ENCODE measurements at places on chromosomes 5 and 9.
A peak's percentile ranks its signal among the peaks of the same experiment; 100 is the strongest.

DNA sequence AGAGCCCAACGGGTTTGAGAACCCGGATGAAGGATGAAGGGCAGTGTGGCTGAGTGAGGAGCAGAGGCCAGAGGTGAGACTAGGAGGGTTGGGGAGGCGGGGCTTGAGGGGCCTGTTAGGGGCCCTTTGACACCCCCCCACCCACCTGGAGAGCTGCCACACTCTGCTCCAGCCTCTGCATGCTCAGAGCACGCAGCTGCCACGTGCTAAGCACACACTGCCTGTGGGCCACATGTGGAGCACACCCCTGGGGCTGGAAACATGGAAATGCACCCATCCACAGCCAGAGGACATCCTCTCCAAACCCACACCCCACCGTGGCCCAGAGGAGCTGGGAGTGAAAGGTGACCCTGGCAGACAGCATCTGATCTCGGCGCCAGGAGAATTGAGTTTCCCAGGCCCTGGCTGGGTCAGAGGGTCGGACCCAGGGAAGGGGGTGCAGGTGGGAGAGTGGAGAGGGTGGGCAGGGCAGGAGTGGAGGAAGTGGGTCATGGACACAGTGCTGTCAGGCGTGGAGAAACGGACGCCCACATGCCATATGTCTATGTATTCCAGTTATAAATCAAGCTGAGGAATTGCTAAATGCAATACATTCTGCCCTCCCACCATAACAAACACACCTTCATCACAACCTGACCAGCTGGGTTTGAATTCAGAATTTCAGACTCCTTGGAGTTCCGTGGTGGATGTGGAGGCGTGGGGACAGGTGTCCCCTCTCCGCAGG lies 5.9 kb downstream of the DNM1 start:
- no peak for DNase-seq

GRCh38 chr9:135079018-135079417 lies 8.4 kb upstream of the OLFM1 start:
- no peak for DNase-seq

GRCh38 chr5:2695200-2695891 lies 56.1 kb downstream of the IRX2 start:
- DNase-seq = peak; percentile 27

- DNase-seq = peak; percentile 83
Observed at GRCh38 chr9:115640887-115641286, 512.7 kb upstream of the PAPPA start.

GRCh38 chr9:130536701-130537107 lies 42.7 kb upstream of the FUBP3 start:
- DNase-seq = no peak

DNA sequence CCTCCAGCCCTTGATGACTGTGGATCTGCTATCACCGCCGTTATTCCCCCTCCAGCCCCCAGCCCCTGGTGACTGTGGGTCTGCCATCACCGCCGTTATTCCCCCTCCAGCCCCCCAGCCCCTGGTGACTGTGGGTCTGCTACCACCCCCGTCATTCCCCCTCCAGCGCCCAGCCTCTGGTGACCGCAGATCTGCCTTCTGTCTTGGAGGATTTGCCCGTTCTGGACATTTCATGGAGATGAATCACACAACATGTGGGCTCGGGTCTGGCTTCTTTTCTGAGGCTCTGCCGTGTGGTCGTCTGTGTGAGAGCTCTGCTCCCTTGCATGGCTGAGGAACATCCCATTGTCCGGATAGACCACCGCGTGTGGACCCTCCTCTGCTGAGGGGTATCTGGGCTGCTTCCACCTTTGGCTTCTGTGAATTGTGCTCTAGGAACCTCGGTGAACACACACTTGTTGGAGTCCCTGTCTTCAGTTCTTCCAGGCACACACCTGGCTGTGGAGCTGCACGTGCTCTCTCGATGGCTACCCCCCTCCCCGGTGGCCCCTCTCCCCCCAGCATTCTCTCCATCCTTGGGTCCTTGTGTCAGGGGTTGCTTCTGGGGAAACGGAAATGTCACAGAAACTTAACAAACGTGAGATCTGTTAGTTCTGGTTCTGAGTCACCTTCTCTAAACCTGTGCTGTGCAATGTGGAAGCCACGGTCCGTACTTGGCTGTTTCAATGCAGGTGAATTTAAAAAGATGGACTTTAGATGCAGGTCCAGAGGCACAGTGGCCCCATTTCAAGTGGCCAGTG lies 105.3 kb upstream of the COL5A1 start:
- peak; percentile 88 for DNase-seq

- no peak for DNase-seq
Observed at GRCh38 chr9:134611046-134611445, 30.6 kb upstream of the COL5A1 start.

DNA sequence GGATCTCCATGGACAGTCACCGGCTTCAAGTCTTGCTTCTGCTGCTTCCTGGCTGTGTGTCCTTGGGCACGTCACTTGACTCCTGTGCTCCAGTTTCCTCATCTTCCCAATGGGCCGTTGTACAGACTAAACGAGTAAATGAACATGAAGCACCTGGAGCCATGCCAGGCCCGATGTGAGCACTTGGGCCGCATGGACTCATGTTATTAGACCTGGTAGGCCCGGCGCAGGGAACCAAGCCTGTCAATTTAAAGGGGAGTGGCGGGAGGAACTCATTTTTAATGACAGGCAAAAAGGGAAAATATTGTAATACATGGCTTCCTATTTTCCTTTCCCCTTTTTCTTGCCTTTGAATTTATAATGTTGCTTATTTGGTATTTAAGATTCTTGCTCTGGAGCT lies 47.5 kb downstream of the TENT4A start:
- no peak for DNase-seq

GRCh38 chr5:58462154-58462553 lies 2.3 kb upstream of the PLK2 start:
- no peak for DNase-seq

DNA sequence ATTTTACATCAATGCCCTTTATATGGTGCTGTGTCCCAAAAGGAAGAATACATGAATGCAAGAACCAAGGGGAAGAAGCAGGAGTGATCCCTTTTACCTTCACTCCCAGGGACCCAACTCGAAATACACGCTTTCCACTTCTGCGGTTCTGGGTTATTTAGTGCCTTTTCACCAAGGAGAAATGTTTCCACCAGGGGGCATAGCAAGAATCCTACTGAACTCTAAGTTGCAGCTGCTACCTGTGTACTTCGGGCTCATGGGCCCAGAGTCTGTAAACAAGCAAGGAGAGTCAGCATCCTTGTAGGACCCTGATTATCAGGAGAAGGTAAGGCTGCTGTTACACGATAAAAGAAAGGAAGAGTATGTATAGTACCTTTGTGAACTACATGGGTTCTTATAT lies 45.7 kb downstream of the DPYSL3 start:
- peak; percentile 54 for DNase-seq

DNA sequence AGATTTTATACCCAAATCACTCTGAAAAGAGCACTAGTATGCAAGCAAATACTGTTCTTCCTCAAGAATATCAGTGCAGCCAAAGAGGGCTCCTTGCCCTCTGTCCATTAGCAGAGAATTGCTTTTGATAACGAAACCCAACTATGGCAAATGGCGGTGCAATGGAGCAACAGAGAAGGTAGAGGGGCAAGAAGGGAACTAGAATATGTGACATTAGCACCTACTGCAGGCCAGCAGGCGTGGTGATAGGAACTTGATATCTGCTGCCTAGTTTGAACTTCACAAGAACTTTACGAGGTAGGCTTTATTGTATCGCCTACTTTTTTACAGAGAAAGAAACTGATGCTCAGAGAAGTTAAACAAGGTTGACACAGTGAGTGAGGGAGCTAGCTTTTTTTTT lies 66.1 kb downstream of the APBA1 start:
- DNase-seq = no peak

DNA sequence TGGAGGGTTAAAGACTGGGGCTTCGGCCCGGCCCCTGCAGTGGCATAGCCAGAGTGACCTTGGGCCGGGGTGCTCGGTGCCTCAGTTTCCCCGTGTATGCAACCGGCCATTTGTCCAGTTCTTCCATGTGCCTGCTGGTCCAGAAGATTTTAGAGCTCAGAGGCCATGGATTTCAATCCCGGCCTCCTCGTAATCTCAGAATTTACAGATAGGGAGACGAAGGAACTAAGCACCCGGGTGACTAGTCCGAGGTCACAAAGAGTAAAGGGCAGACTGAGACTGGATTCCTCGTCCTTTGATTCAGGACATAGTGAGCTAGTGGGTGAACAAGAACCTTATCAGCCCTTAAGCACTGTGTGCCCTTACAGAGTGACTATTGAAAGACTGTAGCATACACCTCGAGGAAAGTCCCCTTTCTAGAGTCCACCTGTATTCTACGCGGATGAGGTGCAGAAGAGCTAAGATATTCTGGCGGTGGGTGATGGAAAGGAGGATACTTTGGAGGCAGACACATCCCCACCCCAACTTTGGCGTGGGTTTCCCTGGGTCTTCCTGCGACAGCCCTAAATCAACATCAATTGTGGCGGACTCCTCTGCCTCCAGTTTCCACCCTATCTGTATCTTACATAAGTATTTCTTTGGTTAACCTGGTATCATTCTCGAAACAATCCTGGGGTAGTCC lies 597 bp downstream of the SLC31A1 start:
- DNase-seq = no peak

GRCh38 chr5:143119291-143119769 lies 284.2 kb downstream of the NR3C1 start:
- peak; percentile 19 for DNase-seq

GRCh38 chr5:166906991-166907713 lies 1384.3 kb upstream of the WWC1 start:
- peak; percentile 3 for DNase-seq

- no peak for DNase-seq
Observed at GRCh38 chr9:38027714-38028113, 41.3 kb downstream of the SHB start.

DNA sequence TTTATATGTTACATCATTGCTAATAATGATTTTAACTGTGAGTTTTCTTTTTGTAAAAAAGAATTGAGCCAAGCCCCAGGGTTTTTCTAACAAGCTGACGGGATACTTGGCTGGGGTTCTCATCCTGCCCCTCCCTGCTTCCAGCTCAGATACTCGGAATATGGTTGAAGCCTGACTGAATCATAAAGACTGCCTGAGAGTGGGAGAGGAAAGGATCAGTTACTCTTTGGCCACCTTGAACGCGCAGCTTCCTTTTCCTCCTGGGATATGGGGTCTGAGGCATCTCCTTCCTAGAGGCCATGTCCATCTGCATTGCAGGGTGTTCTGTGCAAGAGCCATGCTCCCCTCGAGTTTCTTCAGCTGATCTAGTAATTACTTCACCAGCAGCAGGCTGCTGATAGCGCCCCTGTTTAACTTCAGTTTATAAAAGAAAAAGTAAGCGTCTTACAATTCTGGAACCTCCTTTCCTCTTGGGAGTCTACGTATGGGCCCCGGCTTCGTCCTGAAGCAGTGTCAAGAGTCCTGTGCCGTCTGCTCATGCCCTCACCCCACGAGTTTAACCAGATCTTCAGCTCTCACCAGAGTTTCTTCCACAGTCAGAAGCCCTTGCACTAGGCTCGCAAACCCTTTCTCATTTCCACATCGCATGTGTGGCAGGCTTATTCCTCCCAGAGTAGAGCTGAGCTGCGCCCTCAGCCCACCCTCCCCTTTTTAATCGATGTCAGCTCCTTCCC lies 130.0 kb downstream of the MVB12B start:
- DNase-seq = peak; percentile 71

GRCh38 chr5:107604146-107604910 lies 66.4 kb downstream of the EFNA5 start:
- no peak for DNase-seq

- no peak for DNase-seq
Observed at GRCh38 chr5:17239953-17240352, 22.5 kb downstream of the BASP1 start.

- DNase-seq = no peak
Observed at GRCh38 chr9:133485531-133486260, 6.8 kb upstream of the SLC2A6 start.

GRCh38 chr5:78785454-78785853 lies 136.9 kb upstream of the LHFPL2 start:
- no peak for DNase-seq

DNA sequence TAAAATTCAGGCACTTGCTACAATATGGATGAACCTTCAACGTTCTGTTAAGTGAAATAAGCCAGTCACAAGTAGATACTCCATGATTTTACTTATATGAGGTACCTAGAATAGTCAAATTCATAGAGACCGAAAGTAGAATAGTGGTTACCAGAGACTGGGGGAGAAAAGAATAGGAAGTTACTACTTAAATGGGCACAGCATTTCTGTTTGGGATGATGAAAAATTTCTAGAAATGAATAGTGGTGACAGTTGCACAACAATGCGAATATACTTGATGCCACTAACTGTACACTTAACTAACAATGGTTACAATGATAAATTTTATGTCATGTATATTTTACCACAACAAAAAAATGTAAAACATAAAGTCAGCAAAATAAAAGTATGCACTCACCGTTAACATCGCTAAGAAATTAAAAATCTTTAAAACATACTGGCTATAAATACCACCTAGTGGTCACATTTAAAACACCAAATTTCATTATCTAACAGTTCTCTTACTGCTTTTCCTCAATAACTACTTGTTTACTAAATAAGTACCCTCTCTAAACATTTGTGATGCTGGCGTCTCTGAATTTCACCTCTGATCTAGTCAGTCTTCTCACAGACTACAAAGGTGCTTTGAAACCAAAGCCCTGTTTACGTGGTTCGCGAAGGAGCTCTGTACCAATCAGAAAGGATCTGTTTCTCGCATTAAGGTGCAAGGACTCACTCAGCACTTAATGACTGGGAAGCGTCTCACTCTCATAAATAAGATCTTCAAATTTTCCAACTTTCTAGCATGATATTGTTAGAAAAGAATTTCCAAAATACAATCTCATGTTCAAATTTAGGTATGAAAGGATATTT lies 22.7 kb downstream of the KIF3A start:
- peak; percentile 42 for DNase-seq

DNA sequence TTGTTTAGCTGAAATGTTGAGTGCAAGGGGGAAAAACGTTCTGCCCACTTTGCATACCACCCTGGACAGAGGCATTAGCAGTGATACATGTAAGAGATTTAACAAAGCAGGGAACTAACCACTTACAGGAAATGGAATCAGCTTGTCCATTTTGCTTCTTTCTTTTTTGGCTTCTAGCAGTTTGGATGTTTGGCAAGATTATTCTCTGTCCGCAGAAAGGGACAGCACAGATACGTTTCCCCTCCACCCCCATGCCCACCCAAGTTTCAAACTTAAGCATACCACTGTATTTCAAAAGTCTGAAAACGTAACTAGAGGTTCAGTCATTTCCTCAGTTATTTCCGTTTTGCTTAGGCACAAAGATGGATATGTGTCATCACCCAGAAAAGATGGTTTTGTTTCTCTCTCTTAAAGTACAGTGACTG lies 118.4 kb downstream of the GDNF start:
- DNase-seq = peak; percentile 24

Measured in GM23248 (cell line).